Stimulated activated memory B cell treated with anti-CD40 and anti-IgM and Interleukin-4, amounts not matched to agents 10 μg/mL and 1 μg/mL and 100 μg/mL, for 72 hours (primary cell): ENCODE measurements at places on chromosomes 12 and 14.

- ATAC-seq: no peak
Measured at GRCh38 chr14:56064513-56064912, 53.7 kb upstream of the PELI2 start.

- ATAC-seq: no peak
Measured at GRCh38 chr12:84648425-84648824, 264.2 kb downstream of the SLC6A15 start.

- peak; percentile 75 for ATAC-seq
Measured at GRCh38 chr14:89621009-89621421, 204.0 kb upstream of the FOXN3 start.

DNA sequence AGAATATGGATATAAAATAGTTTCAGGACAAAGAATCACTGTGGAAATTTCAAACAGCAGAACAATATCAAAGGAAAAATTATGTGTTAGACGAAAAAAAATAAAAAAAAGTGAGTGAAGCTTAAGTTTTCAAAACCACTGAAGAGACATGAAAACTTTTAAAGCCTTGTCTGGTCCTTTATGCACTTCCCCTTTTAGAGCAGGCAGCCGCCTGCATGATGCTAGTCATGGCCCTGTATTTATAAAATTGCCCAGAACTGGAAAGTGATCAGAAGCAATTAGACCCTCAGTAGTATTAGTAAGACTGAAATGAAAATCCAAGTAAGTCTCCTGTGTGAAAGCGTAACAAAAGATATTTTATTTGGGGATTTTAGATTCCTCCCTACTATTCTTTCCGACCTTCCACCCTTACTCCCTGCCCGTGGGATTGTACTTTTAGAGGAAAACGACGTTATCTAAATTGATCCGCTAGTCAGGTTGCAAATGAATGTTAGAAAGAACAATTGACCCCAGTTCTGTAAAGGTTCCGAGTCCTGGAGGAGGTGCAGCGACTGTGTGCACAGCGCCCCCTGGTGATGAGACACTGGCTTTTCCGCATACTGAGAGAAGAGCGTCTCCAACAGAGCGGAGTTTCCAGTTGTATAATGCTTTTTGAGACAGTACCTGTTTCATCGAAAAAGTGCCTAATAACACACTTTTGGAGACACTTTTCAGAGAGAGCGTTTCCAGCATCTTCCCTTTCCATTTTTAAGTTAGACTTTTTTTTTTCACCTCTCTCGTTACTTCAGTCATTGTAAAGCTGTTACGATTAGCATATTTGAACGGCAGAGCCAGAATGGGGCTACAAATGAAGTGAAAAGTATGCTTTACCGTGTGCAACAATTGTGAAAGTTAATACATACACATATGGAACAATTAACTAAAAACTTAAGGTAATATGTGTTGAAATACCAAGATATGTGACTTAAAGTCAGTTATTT, 12.4 kb downstream of the MGST1 start:
- no peak for ATAC-seq

GRCh38 chr14:23113431-23114119, 5.5 kb downstream of the CEBPE start:
- ATAC-seq: no peak

GRCh38 chr12:89243771-89244170, 108.5 kb downstream of the DUSP6 start:
- ATAC-seq: no peak

DNA sequence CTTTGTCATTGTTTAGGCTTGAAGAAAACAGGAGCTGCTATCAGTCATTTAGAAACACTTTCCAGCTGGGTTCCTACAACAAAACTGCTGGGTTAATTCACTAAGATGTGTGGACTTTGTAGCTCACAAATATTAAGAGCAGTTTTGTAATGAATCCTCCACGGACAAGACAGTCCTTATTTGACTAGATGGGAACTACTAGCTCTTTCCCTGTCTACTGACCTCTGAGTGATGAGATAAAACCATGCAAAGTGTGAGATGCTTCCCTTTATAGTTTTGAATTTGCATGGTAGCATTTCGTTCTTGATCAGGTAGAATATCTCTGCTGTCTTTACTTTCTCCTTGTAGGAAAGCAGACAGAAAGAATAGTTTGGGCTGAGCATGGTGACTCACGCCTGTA, 72.9 kb upstream of the STXBP6 start:
- ATAC-seq: no peak

DNA sequence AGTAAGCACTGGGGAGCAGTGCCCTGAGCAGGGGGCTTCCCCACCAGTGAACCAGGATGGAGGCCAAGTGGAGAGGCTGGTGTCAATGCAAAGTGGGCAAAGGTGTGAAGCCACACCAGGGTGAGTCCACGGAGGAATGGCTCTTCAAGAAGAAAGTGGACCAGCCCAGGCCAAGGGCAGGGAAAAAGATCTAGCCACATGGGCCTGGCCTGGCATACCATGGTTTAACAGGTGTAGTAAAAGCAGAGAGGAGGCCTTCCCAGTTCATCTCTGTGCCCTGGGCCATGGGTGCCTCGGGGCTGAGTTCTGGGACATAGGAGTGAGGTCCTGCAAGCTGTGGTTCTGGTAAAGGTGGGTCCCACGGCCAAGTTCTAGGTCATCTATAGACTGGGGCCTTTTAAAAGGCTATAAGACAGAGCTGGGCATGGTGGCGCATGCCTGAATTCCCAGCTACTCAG, 153.4 kb downstream of the DPF3 start:
- ATAC-seq: no peak

GRCh38 chr12:127941332-127941731, 325.6 kb upstream of the TMEM132C start:
- no peak for ATAC-seq

DNA sequence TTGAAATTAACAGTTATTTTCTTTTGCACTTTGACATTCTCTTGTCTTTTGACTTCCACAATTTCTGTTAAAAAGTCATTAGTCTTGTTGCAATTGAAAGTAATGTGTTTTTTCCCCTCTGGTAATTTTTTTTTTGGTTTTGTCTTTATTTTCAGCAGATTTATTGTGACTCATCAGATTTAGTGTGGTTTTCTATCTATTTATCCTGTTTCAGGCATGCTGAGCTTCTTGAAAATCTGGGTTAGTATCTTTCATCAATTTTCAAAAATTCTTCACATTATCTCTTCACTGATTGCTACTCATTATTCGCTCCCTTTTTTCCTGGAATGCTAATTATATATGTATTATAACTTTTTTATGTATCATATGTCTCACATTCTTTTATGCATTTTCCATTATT, 15.3 kb upstream of the NTF3 start:
- ATAC-seq: no peak

DNA sequence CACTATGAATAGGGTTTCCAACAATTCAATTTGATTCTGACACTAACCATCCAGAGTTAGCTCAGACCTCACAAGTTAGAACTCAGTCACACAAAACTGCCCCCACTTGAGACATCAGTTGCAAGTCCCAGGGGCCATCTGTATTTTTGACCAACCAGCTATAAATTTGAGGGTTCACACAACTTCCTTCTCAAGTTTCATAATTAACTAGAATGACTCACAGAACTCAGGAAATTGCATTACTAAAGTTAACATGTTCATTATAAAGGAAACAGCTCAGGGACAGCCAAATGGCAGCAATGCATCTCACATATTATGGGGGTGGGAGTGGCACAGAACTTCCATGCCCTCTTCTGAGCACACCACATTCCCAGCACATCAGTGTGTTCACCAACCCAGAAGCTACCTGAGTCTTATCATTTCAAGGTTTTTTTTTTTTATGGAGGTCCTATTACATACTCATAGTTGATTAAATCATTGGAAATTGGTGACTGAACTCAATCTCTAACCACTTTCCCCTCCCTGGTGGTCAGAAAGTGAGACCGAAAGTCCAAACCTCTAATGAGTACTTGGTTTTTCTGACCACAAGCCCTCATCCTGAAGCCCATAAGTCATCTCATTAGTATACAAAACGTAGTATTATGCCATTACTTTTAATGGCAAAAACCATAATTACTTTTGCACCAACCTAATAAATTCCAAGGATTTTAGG, 1721.5 kb upstream of the SEL1L start:
- no peak for ATAC-seq

- no peak for ATAC-seq
Measured at GRCh38 chr12:26295001-26295400, 99.6 kb downstream of the SSPN start.

DNA sequence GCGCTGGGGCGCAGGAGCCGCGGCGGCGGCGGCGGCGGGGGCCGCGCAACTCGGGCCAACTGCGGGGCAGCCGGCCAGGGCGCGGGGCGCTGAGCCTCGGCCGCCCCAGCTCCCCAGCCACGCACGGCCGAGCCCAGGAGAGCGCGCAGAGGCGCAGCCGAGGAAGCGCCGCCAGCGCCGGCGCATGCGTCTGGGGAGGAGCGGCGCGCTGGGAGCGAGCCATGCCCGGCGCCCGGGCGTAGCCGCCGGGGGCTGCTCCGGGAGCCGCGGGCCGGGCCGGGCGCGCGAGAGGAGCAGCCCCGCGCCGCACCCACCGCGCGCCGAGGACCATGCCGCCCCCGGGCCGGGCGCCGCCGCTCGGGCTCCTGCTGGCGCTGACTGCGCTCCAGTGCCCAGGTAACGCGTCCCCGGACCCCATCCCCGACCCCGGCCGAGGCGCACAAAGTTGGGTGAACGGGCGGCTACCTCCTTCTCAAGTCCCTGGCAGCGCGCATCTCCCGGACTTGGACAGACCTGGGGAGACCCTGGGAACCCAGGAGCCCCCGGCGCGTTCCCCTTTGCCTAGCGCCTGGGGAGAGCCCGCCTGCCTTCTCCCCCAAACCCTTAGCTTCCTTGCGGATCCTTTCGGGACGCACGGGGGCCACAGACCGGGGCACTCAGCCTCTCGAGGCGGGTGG, 121.4 kb downstream of the AACS start:
- ATAC-seq: no peak

DNA sequence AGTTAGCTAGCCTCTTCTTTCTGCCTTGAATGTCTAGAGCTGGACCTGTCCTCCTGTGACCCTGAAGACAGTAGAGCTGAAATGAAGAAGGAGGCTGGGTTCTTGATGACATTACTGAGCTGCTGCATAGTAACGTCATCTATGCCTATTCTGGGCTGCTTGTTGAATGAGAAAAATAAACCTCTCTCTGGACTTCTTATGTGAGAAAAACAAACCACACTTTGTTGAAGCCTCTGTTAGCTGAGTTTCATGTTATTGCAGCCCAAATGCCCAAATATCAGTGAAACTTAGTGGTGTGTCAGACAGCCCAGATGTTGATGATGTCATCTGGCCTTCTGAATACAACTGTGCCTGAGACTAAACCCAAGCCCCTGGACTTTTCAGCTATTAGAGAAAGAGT, 67.0 kb upstream of the MAX start:
- ATAC-seq: peak; percentile 91

DNA sequence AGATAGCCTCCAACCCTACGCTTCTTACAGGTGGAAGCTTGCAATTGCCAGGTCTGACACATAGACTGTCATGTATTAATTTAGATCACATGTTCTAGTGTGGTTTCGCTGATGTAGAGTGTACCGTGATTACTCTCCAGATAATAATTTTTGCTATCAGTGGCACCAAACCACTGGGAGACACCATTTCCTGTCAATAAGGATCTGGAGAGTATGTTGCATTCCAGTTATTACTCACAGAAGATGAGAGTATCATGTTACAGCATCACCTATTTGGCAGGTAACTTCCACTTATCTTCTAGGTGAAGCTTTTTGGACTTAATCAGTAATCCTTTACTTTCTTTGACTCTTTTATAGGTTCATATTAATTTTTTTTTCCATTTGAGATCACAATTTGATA, 147.2 kb downstream of the HELB start:
- no peak for ATAC-seq

DNA sequence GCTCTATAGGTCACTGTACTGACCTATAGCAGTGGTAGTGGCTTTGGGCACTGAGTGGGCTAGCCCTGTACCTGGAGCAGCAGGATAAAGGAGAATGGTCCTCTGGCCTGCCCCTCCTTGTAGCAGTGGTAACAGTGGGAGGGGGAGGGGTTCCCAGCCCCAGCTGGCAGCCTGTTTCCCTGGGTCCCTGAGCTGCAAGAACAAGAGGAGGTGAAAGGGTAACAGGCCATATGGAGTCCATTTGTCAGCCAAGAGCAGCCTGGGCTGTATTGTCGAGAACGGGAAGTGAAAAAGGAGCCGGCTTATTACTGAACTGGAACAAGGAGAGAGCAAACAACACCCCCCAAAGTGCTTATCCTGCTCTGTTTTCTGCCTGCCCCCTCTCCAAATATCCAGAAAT, 73.8 kb upstream of the SRSF5 start:
- ATAC-seq: peak; percentile 92

DNA sequence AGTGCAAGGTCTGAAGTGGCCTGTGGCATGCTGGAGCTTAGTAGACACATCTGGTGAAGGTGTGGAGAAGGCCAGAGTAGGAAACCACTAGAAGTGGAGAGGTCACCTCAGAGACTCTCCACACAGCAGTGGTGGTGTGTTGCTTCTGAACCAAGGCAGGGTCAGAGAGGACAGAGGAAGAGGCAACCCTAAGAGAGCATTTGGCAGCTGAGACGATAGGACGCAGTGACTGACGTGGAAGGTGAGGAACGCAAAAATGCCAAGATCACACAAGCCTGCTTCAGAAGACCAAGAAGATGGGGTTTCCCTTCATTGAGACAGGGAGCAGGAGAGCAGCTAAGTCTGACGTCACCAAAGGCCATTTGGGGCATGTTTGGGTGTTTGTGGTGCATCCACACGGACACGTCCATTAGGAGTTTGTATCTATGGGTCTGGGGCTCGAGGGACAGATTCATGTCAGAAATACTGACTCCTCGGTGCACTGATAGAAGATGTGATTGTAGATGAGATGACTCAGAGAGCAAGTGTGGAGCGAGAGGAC, 338.1 kb downstream of the CACNA1C start:
- ATAC-seq: no peak

DNA sequence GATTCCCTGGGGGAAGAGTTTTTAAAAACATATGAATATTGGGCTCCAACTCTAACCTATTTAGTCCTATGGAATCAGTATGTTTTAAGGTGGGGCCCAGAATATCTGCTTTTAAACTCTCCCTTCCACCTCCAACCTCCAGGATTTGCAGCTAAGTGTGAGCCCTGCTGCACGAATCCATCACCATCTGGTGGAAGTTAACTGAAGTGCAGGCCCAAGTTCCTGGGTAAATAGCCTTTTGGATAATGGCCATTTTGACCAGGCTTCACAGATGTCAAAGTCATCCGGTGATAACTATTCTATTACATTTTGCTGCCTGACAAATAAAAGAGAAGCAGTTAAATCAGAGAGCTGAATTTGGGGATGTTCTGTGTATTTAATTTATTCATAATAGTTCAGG, 58.1 kb upstream of the RMST start:
- ATAC-seq: peak; percentile 67

GRCh38 chr12:42507081-42507480, 82.5 kb downstream of the PRICKLE1 start:
- ATAC-seq: no peak

- ATAC-seq: no peak
Measured at GRCh38 chr14:44782775-44783238, 178.9 kb downstream of the KLHL28 start.

GRCh38 chr14:89276424-89276975, 140.5 kb downstream of the FOXN3 start:
- ATAC-seq: peak; percentile 99

- ATAC-seq: peak; percentile 80
Measured at GRCh38 chr12:1804545-1805332, 15.6 kb upstream of the LRTM2 start.

GRCh38 chr14:101114726-101115515, 211.4 kb upstream of the RTL1 start:
- ATAC-seq: no peak

GRCh38 chr14:35051796-35052195, 5.7 kb downstream of the FAM177A1 start:
- ATAC-seq: no peak
